ENCODE measurements at places on chromosomes 2 and 18.

- no peak for DNase-seq
Measured at GRCh38 chr2:191086706-191087105, 64.1 kb downstream of the STAT4 start.

- no peak for DNase-seq
Measured at GRCh38 chr2:71773218-71773617, 319.9 kb downstream of the DYSF start.

DNA sequence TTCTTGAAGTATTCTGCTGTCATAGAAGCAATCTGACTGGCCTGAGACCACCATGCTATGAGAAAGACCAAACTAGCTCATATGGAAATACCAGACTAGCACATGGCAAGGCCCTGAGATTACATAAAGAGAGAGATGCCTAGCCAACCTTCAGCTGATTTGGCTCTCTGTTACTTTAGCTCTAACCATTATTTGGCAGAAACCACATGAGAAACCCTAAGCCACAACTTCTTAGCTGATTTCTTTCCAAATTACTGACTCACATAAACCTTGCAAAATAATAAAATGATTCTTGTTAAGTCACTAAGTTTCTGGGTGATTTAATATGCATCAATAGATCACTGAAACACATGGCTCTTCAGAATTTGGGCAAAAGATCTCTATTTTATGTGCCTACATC, 295.0 kb upstream of the ZNF521 start:
- no peak for DNase-seq

- DNase-seq: no peak
Measured at GRCh38 chr2:145597809-145598208, 1077.9 kb upstream of the ZEB2 start.

GRCh38 chr18:22398464-22398863, 19.3 kb downstream of the CTAGE1 start:
- DNase-seq: no peak

DNA sequence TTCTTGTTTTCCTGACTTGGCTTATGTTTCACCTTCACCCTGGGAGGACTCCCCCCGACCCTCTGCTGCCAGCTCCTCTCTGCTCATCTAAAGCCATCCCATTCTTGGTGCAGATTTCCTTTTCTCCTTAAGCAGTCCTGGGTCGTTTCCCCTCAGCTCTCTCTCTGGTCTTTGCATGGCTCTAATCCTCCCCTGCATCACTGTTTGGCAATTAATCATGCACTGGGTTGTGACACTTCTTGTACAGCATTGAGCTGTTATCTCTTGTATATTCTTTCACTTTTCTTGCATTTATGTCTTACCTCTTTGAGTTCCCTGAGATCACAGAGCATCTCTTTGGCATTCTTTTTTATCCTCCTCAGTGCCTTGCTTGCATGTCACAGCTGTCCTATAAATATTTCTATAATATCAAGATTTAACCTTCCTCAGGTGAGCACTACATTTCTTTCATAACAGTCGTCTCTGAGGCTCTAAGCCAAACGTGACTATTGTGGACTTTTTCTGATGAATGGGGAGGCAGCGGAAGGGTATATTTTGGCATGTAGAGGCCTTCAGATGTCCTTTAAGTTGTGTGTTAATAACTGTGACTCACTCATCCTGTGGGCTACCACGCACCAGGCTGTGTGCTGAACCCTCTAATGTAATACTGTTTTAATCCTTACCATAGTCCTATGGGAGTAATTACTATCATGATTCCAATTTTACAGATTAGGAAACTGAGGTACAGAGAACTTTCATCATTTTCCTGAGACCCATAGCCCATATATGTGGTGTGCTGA, 507.5 kb downstream of the SLC4A3 start:
- no peak for DNase-seq

- DNase-seq: peak; percentile 45
Measured at GRCh38 chr2:172704072-172704936, 31.3 kb upstream of the RAPGEF4 start.

- DNase-seq: no peak
Measured at GRCh38 chr18:79954791-79955190, 3.3 kb upstream of the SLC66A2 start.

DNA sequence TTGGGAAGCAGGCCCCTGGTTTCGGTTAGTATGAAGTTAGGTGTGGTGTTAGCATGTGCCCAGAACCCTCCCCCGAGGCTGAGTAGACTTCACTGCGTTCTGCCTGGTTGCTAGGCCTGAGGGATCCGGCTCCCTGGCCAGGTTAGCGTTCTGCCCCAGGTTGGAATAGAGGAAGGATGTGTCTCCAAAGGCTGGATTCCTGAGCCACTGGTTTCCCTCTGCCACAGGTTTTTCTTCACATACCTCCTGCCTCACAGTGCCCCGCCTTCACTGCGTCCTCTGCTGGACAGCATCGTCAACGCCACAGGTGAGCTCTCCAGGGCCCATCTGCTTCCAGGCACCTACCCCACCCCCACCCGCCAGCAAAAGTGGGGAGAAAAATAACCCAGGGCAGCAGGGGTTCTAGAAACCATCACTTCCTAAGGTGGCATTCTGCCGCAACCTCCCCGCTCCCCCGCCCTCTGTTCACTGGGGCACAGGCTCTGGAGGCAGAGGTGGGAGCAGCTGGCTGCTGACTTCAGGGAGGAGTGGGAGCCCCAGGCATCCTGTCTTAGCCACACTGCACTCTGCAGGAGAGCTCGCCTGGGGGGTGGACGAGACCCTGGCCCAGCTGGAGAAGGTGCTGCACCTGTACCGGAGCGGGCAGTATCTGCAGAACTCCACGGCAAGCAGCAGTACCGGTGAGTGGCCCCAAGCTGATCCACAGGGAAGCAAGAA, 7.1 kb downstream of the PKDCC start:
- no peak for DNase-seq

DNA sequence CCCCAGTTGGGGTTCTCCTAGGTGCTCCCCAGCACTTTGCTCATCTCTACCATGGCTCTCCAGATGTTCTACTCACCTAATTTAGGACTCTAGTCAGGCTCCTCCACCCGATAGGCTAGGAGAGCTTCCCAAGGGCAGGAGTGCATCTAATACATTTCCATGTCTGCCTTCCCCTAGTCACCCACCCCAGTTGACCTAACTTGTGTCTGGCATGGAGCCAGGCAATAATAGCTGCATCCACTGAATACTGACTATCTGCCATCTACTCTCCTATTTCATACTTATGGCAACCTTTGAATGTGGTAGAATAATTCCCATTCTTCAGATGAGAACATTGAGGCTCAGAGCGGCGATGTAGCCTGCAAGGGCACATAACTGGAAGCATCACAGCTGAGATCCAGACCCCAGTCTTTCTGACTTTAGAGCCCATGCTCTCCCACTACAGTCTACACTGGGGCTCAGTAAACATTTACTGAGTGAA, 71.8 kb upstream of the YWHAQ start:
- DNase-seq: no peak

- no peak for DNase-seq
Measured at GRCh38 chr2:102434655-102435381, 11.9 kb downstream of the IL18RAP start.

GRCh38 chr2:62947403-62947802, 103.2 kb upstream of the OTX1 start:
- no peak for DNase-seq

DNA sequence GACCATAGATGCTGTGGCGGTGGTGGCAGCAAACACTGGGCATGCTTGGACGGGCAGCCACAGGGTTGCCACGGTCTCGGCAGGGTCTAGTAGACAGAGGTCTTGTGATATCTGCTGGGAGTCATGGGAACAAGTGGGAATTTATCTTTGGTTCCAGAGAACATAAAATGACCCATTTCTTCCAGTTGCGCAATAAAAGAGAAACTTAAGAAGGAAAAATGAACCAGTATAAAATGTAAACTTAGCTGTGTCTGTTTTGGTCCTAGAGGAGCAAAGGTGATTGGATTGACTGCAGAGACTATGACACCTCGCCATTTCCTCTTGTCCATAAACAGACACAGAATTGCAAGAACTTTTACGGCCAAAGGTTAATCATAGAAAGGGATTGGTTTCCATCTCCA, 132.6 kb upstream of the RBBP8 start:
- DNase-seq: no peak

Measured in COLO829 (cell line).